ENCODE measurements at places on chromosomes 2 and 18.

DNA sequence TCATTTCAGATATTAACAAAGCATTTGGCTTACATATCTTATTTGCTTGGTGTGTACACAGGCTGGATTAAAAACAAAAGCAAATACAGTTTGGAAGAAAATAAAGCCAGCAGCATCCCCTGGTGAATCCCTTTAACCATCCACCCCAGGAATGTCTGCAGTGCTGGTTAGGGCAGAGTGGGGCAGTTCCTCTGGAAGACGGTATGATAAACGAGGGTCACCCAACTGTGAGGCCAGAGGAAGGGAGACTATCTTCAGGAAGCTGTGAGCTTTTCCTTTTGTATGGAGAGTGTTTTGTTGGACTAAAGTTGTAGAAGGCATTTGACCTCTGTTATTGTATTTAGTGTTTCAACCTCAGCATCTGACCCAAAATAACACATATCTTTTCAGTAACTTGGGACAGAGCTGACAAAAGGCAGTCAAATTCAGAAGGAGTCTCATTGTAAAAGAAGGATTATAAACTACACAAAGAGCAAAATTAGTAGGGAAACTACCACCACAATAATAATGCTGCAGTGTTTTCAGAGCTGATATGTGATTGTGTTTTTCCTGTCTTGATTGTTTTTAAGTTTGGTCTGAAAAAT, 159.1 kb downstream of the FMNL2 start:
- DNase-seq, result no peak

- no peak for DNase-seq
Measured at GRCh38 chr2:101307950-101308431, 510 bp downstream of the RNF149 start.

- no peak for DNase-seq
Measured at GRCh38 chr2:162838136-162838497, 450 bp downstream of the KCNH7 start.

DNA sequence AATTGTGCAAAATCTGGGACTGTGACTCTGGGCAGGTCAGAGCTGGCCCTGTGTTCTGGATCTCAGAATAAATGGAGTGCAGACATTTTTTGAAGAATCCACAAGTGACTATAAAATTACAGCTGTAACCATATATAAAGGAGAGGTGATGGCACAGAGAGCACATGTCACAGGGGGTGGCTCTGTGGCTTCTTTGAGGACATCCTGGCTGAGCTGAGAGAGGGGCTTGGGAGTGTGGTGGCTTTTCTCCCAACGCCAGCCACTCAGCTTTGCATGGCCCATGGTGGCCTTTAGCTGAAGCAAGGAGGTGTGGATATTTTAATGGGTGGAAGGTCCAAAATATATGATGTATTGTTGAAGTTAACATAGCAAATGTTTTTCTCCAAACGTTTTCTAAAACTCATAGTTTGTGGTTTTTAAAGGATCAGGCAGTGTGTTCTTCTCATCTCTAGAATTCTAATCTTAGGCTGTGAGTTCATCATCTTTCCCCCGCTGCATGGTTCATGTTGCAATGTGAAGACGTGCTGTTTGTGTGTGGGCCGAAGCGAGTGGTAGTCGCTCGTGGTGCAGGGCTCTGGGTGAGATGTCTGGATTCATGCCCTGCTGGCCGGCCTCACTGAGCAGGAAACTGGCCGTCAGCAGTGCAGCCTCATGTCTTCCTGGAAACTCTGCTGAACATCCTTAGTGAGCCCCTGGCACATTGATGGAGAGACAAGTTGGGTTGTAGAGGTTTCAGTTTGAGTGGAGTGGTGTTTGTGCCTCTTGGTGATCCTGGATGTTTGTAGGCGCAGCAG, 109.9 kb downstream of the ZNF236 start:
- no peak for DNase-seq

DNA sequence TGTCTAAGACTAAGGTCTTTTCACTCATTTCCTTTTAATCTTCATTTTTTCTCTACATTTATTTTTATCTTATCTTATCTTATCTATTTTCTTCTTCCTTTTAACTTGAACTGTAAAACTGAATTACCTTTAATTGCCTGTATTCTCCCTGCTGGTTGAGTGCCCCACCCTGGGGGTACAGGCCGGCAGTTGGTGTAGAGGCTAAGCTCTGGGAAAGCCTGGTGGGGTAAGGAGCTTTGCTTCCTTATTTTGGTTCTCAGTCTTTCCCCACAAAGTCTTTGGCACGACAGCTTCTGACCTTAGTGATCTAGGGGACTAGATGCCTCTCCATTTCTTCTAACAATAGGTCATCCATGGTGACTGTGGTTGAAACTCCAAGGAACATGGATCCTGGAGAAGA, 26.8 kb upstream of the HAAO start:
- DNase-seq, result no peak

- DNase-seq, result no peak
Measured at GRCh38 chr2:12737297-12737696, 20.6 kb downstream of the TRIB2 start.

- DNase-seq, result no peak
Measured at GRCh38 chr2:152470861-152471854, 136.2 kb downstream of the FMNL2 start.

GRCh38 chr18:57205641-57206040, 58.8 kb downstream of the BOD1L2 start:
- no peak for DNase-seq

GRCh38 chr2:218010140-218010983, 7.6 kb upstream of the TNS1 start:
- no peak for DNase-seq

- DNase-seq, result no peak
Measured at GRCh38 chr18:44651478-44651877, 29.2 kb upstream of the SETBP1 start.

DNA sequence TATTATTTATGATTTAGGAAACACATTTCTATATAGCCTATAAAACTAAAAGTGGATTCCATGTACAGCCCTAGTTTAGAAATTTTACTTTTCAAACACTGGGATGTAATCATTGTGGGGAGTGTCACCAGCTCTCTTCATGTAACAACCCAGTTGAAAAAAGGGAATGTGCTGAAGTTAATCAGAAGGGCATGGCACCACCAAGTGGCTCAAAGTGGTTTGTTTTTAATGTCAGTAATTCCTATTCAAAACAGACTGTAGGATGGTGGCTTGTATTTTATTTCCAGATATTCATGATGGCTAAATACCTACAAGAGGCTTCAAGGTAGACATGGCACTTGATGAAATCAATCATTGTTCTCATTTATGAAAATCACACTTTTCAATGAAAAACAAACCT, 58.1 kb upstream of the TMEM182 start:
- no peak for DNase-seq

DNA sequence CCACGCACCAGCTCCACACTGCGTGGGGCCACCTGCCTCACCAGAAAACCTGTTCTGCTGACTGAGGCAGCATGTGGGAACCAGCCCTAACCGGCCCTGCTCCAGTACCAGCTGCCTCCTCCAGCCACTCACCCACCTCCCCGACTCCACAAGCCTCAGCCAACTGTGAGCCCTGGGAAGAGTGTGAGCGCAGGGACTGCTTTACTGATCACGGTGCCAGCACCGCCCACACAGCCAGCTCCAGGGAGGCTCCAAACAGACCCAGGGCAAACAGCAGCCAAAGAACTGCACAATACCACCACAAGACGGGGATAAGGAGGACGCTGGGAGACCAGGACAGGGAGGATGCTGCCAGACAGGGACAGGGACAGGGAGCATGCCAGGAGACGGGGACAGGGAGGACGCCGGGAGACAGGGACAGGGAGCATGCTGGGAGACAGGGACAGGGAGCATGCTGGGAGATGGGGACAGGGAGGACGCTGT, 28.4 kb downstream of the EIPR1 start:
- no peak for DNase-seq

GRCh38 chr2:45684756-45685155, 33.3 kb downstream of the PRKCE start:
- DNase-seq, result no peak

- DNase-seq, result no peak
Measured at GRCh38 chr2:75960472-75961009, 249.8 kb upstream of the GCFC2 start.

DNA sequence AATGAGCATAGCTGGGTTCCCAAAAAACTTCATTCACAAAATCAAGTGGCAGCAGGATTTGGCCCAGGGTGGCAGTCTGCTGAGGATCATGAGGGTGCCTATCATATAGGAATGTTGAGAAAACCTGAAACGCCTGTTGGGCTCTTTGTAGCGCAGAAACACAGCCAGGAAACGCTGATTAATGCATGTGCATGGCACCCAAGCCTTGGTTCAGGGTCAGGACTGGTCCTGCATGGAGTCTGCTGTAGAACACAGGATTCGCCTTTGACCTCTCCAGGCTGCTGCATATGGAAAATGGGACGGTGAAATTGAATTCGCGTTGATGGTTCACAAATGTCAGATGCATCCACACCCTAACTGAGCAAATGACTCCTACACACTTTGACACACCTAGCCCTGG, 227.9 kb upstream of the COPS8 start:
- DNase-seq, result no peak

DNA sequence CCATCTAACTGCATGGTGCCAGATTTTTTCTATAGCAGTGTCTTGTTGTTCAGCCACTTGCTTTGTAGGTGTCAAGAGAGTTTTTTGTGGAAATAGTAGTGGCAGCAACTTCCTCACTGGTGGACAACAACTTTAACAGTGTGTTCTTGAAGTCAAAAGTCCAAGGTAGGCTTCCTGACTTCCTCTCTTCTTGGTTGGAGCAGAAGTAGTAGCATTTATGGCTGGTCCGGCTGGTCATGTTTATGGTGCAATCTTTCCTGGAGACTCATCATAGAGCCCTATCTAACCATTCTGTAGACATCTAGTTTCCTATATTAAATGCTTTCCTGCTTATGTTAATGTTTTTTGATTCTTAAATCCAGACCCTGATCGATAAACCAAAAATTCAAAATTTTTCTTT, 11.7 kb downstream of the GPR75 start:
- DNase-seq, result no peak

- DNase-seq, result no peak
Measured at GRCh38 chr2:128930101-128930500, 611.4 kb upstream of the HS6ST1 start.

- DNase-seq, result no peak
Measured at GRCh38 chr2:225310745-225311144, 88.8 kb upstream of the NYAP2 start.

- DNase-seq, result no peak
Measured at GRCh38 chr2:19900931-19901441, 797 bp downstream of the TTC32 start.

GRCh38 chr2:205995260-205995659, 90.7 kb downstream of the INO80D start:
- no peak for DNase-seq
